Stimulated activated effector memory CD8-positive, alpha-beta T cell treated with anti-CD3 and anti-CD28 coated beads, Interleukin-12 subunit alpha, Interleukin-12 subunit beta, amount 100 ng/mL, for 72 hours (primary cell): ENCODE measurements at places on chromosomes 7 and 10.

DNA sequence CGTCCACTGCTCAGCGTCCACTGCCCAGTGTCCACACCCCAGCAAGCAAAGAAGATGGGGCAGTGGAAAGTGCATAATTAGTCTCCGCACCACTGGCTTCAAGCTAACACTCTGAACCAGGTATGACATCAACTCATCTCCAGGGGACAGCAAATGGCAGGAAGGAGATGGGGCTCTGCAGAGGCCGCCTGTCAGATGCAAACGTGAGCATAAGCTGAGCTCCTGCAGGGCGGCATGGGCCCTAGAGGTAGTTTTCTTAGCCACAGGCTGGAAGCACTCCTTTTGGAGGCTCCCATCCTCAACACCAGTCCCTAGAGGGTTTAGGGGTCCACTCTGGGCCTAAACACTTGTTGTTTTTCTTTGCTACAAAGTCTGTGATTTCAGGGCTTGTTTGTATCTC lies 335.8 kb upstream of the MKI67 start:
- no peak for DNase-seq

DNA sequence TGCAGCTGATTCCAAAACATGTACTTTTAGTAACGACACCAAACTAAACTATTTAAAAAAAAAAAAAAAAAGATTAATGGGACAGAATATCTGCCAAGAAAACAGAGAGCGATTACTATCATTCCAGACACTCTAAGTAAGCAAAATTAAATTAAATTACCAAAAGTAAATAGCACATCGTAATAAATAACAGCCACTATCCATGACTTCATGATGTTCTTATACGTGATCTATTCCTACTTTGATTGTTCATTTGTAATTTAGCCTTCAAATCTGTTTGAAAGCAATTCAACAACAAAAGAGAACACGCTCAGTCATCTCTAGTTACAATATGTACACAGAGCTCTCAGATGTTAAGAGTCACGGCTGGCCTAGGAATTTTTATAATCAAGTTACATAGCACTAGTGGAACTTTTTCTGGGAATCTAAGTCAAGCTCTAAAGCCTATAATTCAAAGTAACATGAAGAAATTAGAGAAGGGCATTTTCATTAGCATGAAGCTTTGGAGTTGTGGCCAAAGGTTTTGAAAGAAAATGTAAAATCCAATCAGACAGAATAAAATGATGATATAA lies 241.7 kb upstream of the NEBL start:
- no peak for DNase-seq

GRCh38 chr10:89611282-89611681 lies 33.8 kb downstream of the PANK1 start:
- no peak for DNase-seq

- no peak for DNase-seq
Observed at GRCh38 chr7:131035088-131035770, 292.4 kb upstream of the MKLN1 start.

DNA sequence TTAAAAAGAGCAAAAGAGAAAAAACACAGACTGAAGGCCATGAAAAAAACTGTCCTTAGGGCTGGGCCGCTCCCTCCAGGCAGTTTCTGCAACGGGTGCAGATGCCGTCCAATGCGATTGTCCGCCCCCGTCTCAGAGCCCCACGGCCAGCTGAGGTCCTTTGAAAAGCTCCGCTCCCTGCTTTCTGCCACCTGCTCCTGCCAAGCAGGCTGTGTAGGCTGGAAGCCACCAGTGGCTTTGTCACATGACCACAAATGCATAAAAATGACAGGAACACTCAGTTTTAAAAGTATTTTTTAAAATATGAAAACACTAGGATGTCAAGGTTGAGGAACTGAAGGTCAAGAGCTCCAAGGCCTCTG lies 71.7 kb downstream of the AMZ1 start:
- DNase-seq, result no peak
